Left lung (tissue), 14 donors: ENCODE measurements at places on chromosomes 16 and 17.
A peak's percentile ranks its signal among the peaks of the same experiment; 100 is the strongest.

GRCh38 chr16:59907611-59908010, 1173.5 kb upstream of the GOT2 start:
- DNase-seq = no peak

DNA sequence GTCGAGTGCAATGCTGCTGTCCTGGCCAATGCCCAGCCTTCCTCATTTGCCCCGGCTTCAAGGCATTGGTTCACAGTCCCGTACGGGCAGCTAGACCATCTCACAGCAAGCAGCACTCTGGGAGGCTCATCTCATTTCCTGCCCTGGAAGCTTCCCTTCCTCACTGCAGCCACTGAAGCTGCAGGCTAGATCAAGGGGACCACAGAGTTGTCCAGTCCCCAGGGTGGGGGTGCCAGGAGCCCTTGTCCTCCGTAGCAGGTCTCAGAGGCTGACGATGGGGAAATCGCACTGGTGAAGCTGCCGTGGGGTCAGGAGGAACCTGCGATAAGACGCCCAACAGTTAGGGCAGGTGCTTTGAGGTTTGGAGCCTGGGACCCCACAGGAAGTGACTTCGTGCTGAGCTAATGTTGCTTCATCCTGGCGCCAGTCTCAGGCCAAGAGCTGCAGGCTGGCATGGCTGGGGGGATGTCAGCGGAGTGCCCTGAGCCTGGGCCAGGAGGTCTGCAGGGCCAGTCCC, at the start of gene SPNS3:
SPNS3 (plus strand) TSS at position 426 of the 517 bp plus-strand sequence; CDS start at position 454, 28 bp downstream.
- no peak for DNase-seq

GRCh38 chr17:13031718-13032350, 14.0 kb upstream of the ELAC2 start:
- peak; percentile 25 for DNase-seq

DNA sequence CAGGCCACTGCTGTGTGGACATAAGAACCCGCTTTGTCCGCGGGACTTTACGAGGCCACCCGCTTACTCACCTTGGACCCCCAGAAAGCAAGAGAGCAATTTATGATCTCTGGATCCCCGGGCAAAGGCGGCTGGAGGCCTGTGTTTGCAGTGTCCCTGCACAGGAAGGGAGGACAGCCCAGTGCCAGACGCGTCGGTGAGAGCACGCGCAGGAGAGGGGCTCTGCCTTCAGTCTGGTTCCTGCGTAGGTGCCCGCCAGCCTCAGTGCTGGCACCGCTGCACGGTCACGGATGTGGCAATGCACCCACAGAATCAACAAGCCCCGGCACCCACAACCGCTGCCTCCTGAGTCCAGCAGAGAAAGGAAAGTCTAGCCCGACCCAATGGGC, 248.4 kb downstream of the C16orf95 start:
- peak; percentile 57 for DNase-seq

GRCh38 chr16:26161461-26162180, 469.9 kb downstream of the HS3ST4 start:
- no peak for DNase-seq
